Muscle of leg (tissue), 16 donors: ENCODE measurements at places on chromosomes 7 and 10.

- DNase-seq = no peak
Observed at GRCh38 chr7:131276190-131276589, 51.5 kb upstream of the MKLN1 start.

GRCh38 chr7:149245244-149245643, 5.8 kb downstream of the ZNF212 start:
- no peak for DNase-seq

GRCh38 chr10:33333260-33334101, 986 bp downstream of the NRP1 start:
- DNase-seq = peak; percentile 59

GRCh38 chr7:99232082-99232770, 24.3 kb upstream of the KPNA7 start:
- no peak for DNase-seq

DNA sequence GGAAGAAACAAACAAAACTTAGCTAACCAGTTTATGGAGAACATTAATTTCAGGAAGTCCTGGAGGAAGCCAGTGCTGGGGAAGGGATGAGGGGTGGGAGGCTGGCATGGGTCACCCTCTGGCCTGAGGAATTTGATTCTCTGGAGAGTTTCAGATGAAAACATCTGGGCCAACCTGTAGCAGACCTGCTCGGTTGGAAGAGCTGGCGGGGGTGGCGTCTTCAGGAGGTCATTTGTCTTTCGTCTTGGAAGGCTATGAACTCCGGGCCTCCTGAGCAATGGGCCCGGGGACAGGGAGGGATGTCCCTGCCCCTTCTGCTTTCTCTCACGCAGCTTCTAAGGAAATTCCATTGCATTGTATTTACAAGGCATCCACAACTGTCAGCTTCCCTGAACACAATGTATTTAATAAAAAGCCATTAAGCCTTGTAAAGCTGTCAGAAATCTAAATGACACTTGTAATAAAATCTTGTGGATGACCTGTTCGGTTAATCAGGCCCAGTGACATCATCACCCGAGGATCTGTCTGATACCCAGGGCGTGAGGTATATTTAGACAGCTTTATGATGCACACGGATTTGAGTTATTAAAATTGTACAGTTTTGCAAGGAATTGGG, 250.5 kb downstream of the RAB11FIP2 start:
- no peak for DNase-seq

GRCh38 chr10:1204434-1205326, 148.5 kb downstream of the WDR37 start:
- no peak for DNase-seq

- DNase-seq = no peak
Observed at GRCh38 chr7:23000597-23001360, 13.2 kb downstream of the HYCC1 start.

GRCh38 chr7:90701771-90702170, 105.7 kb downstream of the CDK14 start:
- DNase-seq = no peak

DNA sequence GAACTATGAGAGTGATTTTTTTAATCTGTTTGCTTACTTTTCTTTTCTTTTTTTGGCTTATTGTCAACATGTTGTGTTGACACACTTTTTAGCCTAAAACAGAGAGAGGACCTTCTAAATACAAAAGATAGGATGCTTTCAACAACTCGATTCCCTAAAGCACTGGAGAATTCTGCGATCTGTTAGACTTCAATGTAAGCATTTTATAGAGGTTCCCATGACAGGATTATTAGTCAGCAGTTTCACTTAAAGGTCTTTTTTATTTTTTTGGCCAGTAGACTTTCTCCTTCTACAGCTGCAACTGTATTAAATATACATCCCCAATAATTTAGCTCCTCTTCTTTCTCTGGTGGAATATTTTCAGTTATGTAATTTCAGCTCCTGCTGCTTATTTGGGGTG, 12.7 kb upstream of the NRP1 start:
- peak; percentile 84 for DNase-seq

- DNase-seq = no peak
Observed at GRCh38 chr7:115094163-115094562, 172.3 kb downstream of the MDFIC start.

DNA sequence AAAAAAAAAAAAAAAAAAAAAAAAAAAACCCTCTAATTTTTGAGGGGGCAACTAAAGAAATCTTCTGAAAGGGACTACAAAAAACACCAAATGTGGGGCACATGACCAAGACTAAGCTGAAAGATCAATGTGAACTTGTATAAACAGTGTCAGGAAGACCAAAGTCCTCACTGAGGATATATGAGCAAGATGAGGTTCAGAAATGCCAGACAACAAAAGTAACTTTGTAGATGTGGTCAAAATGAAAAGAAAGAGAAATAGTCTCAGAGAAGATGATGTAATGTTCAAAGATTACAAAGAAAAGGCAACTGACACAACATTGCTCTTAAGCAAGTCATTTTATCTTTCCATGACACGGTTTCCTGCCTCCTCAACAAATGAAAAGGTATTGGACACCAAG, 48.7 kb upstream of the PTPRZ1 start:
- no peak for DNase-seq

GRCh38 chr10:129951101-129951969, 12.7 kb downstream of the EBF3 start:
- DNase-seq = peak; percentile 51

GRCh38 chr7:2758673-2759616, 70.9 kb downstream of the AMZ1 start:
- no peak for DNase-seq

- no peak for DNase-seq
Observed at GRCh38 chr7:147547252-147547897, 1043.2 kb upstream of the C7orf33 start.

- no peak for DNase-seq
Observed at GRCh38 chr10:87036623-87037022, 16.5 kb downstream of the FAM25A start.

DNA sequence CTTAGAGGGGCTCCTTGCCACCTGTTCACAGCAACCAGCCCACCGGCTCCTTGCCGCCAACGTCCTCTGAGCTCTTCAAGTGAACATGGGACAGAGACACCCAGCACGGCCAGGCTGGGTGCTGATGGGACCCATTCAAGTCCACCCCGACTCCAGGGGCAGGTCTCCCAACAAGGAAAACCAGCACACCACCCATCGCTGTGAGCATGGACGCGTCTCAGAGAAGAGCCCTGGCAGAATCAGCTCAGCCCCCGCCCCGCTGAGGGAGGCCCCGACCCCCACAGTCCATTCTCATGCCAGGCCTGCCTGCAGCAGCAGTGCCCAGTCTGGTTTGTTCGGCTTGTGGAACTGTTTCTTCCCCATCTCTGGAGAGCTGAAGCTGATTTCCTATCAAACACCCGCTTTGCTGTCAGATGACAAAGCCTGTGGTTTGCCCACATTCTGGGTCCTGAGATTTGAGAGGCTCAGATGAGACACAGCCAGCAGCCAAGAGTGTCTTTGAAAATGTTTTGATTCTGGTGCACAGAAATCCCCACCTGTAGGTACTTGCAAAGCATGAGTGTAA, 216.6 kb downstream of the ZMYND11 start:
- no peak for DNase-seq

DNA sequence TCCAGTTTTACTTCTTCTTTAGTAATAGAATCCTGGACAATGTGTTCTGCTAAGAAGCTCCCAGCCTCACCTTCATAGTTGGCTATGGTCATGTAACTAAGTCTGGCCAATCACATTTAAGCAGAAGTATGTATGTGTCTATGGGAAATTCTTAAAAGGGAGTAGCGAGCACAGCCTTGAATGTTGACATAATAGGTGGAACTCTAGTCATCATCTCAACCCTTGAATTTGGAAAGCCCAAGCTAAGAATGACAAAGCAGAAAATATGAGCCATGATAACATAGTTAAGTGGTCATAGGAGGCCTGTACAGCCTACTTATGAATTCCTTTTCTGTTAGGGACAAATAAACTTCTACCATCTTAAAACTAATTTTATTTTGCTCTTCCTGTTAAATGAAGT, 134.1 kb downstream of the MAGI2 start:
- DNase-seq = no peak

DNA sequence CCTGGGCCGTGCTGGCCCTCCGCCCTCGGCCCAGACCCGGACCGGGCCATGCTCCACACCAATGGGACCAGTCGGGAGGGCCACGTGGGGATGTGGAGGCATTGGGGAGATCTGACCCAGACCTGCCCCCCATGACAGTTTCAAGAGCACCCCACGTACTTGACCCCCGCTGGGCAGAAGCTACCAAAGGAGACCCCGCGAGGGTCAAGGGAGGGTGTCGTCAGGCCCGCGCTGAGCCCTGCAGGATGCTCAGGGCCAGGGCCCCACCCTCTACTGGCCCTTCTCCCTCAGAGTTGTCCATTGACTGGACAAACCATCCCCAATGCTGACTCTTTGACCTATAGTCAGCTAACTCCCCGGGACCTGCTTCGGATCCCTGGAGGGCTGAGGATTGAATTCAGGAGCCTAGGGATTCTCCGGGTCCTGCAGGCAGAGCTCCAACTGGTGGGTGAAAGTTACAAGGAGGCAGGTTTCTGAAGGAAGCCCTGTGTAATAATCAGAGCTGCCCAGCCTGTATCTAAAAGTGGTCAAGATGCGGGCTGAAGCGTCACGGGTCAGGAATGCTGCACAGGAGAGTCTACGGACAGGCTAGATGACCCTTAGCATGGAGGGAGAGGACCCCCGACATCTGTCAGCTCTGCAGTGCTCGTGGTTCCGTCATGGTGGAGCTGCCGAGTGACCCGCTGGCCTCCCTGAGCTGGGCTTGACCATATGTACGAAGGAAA, 498 bp upstream of the CALHM2 start:
- no peak for DNase-seq

- DNase-seq = no peak
Observed at GRCh38 chr7:107959527-107959898, 43.4 kb downstream of the LAMB1 start.

DNA sequence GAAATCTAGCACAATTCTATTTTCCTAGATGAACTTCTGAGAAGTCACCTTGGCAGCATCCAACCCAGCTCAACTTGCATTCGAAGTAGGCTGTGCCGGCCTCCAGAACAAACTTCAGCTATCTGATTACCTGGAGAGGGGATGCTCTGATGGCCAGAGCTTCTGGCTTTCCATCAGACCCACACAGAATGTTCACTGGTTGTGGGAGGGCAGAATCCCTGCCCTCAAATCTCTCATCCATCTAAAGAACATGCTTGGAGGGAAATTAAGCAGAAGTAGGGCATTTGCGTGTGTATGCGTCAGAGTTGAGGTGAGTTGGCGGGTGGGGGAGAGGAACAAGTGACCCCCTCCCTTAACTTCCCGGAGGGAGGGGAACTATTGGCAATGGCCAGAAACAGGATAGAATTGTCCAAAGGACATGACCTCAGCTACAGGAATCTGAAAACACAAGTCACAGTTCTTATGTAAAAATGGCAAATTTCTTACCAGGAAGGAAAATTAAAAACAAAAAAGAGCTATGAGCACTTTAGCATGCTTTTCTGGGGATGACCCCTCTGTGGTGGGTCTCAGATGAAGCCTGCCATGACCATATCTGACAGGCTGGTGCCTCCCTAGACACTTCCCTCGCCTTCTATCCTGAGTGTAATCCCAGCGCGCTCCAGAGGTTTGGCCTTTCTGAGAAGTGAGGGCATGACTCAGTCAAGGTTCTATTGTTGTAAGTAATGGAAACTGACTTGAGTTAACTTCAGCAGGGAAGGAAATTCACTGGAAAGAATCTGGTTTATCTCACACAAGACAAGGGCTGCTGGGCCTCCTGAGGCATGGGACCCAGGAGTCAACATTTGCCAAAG, 278.8 kb downstream of the RPS24 start:
- no peak for DNase-seq

GRCh38 chr10:132793213-132793612, 7.3 kb upstream of the NKX6-2 start:
- no peak for DNase-seq

GRCh38 chr7:158127241-158127640, 460.4 kb downstream of the PTPRN2 start:
- DNase-seq = no peak

DNA sequence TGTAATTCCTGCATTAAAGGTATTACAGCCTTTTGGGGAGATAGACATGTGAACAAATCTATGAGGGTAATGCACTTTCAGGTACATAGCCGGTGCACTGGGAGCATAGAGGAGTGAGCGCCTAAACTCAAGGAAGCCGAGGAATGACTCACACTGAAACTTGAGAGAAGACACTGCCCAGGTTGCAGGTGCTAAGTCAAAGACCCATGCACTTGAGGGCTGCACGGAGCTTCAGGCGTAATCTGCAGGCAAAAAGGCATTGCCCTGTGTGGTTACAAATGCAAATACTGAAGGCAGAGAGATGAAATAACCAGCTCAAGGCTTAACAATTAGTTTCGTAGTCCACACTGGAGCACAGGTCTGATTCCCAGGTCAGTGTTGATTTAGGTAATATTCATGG, 51.0 kb upstream of the OSBPL3 start:
- DNase-seq = no peak

GRCh38 chr7:63029207-63029522, 969.5 kb upstream of the ZNF722 start:
- DNase-seq = no peak

DNA sequence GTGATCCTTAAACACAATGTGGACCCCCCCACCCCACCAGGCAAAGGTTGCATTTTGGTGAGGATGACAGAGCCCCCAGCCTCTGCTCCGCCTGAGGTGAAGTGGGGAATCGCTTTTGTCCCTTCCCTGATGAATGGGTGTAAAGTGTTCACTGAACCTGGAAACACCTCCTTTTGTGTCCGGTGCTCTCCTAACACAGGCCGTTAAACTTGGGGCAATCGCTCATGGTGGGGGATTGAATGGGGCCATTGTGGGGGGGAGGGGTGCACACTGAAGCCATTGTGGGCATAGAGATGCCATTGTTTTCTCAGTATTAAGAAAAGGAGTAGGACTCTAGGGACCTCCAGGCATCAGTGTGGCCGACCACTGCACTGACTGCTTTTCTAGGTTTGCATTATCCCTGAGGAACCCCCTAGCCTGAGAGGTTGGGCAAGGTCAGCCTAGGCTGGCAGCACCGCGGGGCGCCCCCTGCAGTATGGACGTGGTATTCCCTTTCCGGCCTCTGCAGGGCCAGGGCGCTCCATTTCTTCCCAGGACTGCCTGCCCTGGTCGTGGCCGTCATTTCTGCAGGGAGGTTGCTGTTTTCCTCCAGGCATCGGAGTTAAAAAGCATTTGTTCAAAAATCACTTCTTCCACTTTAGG, 158.3 kb downstream of the TCF7L2 start:
- DNase-seq = no peak

DNA sequence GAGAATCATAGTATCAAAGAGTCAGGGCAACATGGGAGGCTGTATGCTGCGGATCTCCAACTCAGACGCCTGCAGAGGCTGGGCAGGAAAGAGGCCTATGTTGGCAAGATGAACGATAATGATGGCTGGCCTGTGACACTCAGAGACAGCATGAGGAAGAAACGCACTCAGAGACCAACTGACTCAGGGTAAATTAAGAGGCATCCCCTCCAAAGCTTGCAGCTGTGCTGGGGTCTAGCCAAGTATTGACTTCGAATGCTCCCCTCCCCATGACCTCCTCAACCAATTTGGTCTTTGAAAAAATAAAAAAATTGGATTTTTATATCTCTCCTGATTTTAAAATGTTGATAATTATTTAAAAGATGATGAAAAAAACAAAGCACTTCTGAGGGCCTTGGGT, 718.9 kb downstream of the GRID1 start:
- peak; percentile 85 for DNase-seq

GRCh38 chr7:78194611-78195010, 396.0 kb downstream of the PHTF2 start:
- DNase-seq = no peak
